ENCODE measurements at places on chromosomes 5 and 9. TPM values are rescaled to one million over a fixed set of nuclear protein-coding genes. Genes with fewer than 3 reads are reported as not detected.

OLFM1 gene
- total RNA-seq, result 25.2 TPM

GABRP gene
- total RNA-seq, result 241 TPM

HRH2 gene
- 5.0 TPM for total RNA-seq

OTULINL gene
- 6.2 TPM for total RNA-seq

STC2 gene
- total RNA-seq, result 347 TPM

ZNF608 gene
- total RNA-seq, result 82.1 TPM

P4HA2 gene
- 34.8 TPM for total RNA-seq

SLC6A18 gene
- not detected for total RNA-seq

EGFLAM gene
- total RNA-seq, result 19.5 TPM

PLAC8L1 gene
- total RNA-seq, result not detected

DNA sequence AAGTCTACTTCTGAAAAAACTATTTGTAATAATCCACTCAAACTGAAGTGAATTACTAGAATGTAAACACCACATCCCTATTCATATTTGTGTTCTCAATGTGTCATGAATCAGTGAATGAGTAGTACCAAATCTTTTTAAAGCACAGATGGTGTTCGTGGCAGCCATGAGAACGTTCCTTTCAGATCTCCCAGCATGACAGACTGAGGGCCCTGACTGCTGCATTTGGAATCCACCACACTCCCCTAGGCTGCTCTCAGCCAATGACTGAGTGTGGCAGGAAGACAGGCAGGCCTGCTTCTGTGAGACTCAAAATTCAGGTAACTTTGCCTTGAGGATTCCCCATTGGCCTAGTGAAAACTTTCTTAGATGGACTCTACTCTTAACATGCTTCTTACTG, 10.9 kb upstream of the JMY start:
- no peaks in the 10 kb centered on the region for H3K27me3 ChIP-seq
- no peaks in the 10 kb centered on the region for H3K36me3 ChIP-seq
- no peaks in the 10 kb centered on the region for H3K4me1 ChIP-seq
- no peak overlapping the region for H3K4me3 ChIP-seq

DNA sequence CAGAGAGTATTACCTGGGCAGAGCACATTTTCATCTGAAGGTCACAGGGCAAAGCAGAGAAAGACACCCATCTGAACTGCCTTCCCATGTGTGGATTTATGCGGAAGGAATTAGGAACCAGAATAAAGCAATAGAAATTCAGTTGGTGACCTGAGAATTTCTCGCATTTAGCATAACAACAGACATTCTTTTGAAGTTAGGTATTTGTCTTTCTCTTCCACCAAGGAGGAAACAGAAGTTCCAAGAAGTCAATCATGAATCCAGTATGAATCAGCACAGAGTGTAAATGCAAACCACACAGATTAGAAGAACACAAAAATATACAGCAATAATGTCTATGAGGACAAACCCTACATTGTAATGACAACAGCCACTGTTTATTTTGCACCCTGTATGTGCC, 515.2 kb upstream of the BRINP1 start:
- H3K36me3 ChIP-seq, result no peaks in the 10 kb centered on the region
- no peak for DNase-seq
- H3K4me3 ChIP-seq, result no peak overlapping the region
- no peaks in the 10 kb centered on the region for H3K4me1 ChIP-seq
- no peaks in the 10 kb centered on the region for H3K27me3 ChIP-seq

GRCh38 chr9:21154018-21154608, 12.3 kb downstream of the IFNA21 start:
- no peak overlapping the region for H3K4me3 ChIP-seq
- H3K27me3 ChIP-seq, result no peaks in the 10 kb centered on the region
- no peak for DNase-seq
- H3K4me1 ChIP-seq, result no peaks in the 10 kb centered on the region

- H3K36me3 ChIP-seq, result no peaks in the 10 kb centered on the region
- peak overlapping the region; percentile 92 for H3K4me3 ChIP-seq
- H3K27ac ChIP-seq, result peak overlapping the region; percentile 95
- no peaks in the 10 kb centered on the region for H3K27me3 ChIP-seq
- no peaks in the 10 kb centered on the region for H3K4me1 ChIP-seq
These were observed 2.0 kb upstream of the GCNT4 start for GRCh38 chr5:75054134-75054930.

DNA sequence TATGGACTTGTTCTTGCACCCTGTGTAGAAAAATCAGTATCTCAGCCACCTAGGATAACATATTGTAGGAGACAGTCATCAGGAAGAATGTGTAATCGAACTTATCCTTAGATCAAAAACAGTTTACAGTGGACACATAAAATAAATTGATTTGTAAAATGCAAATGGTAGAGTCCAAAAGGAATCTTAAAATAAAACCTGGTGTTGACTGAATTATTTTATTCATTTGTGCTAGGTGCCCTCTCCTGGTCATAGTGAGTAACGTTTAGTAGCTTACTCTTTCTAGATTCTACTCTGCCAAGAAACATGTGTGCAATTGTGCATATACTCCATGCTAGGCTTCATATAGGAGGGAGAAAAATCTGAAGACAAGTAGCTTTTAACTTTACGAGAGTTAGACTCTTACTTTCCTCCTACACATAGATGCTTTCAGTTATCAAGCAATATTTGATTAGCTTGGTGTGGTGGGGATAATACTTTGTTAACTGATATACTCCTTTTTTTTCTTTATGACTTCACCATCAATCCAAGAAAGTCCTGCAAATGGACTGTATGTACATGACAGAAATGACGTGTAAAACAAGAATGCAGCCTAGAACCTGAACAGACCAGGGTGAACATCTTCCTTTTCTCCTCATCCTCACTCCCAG, 23.7 kb upstream of the LOX start:
- H3K27me3 ChIP-seq, result no peaks in the 10 kb centered on the region
- no peak overlapping the region for H3K4me3 ChIP-seq
- no peaks in the 10 kb centered on the region for H3K4me1 ChIP-seq
- no peak for DNase-seq
- no peak overlapping the region for H3K27ac ChIP-seq

- no peak overlapping the region for H3K27ac ChIP-seq
- no peak for DNase-seq
- no peaks in the 10 kb centered on the region for H3K4me1 ChIP-seq
- H3K36me3 ChIP-seq, result no peaks in the 10 kb centered on the region
- H3K4me3 ChIP-seq, result no peak overlapping the region
- H3K27me3 ChIP-seq, result no peaks in the 10 kb centered on the region
These were observed 147.5 kb upstream of the FGF10 start for GRCh38 chr5:44536650-44537260.

GRCh38 chr9:35748242-35748857, 678 bp downstream of the GBA2 start:
- no peak for DNase-seq
- peak overlapping the region; percentile 87 for H3K4me3 ChIP-seq
- H3K4me1 ChIP-seq, result peaks cover 6% of the 10 kb centered on the region
- H3K36me3 ChIP-seq, result no peaks in the 10 kb centered on the region

DNA sequence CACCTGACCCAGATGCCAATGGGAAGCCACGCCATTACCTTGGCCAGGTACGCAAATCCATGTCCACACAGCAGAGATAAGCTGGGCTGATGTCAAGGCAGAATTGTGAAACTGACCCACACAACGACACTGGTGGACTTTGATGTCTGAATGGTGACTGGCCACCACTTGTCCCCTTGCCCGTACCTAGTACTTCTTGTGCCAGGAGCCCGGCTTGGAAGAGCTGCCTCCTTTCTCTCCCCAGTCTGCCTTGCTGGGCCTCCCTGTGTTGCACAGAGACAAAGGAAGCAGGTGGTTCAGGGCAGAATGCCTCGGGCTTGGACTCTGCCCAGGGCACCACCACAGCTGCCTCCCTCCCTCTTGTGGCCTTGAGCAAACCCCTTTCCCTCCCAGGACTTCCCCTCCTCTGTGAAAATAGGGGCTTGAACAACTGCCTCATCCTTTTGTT, 23.3 kb downstream of the PTGES2 start:
- H3K27ac ChIP-seq, result peak overlapping the region; percentile 48
- no peaks in the 10 kb centered on the region for H3K27me3 ChIP-seq
- peaks cover 8% of the 10 kb centered on the region for H3K36me3 ChIP-seq
- H3K4me3 ChIP-seq, result no peak overlapping the region
- DNase-seq, result no peak

GRCh38 chr9:126503333-126504085, 110.2 kb upstream of the LMX1B start:
- no peak overlapping the region for H3K27ac ChIP-seq
- DNase-seq, result no peak
- H3K27me3 ChIP-seq, result no peaks in the 10 kb centered on the region
- no peaks in the 10 kb centered on the region for H3K4me1 ChIP-seq

DNA sequence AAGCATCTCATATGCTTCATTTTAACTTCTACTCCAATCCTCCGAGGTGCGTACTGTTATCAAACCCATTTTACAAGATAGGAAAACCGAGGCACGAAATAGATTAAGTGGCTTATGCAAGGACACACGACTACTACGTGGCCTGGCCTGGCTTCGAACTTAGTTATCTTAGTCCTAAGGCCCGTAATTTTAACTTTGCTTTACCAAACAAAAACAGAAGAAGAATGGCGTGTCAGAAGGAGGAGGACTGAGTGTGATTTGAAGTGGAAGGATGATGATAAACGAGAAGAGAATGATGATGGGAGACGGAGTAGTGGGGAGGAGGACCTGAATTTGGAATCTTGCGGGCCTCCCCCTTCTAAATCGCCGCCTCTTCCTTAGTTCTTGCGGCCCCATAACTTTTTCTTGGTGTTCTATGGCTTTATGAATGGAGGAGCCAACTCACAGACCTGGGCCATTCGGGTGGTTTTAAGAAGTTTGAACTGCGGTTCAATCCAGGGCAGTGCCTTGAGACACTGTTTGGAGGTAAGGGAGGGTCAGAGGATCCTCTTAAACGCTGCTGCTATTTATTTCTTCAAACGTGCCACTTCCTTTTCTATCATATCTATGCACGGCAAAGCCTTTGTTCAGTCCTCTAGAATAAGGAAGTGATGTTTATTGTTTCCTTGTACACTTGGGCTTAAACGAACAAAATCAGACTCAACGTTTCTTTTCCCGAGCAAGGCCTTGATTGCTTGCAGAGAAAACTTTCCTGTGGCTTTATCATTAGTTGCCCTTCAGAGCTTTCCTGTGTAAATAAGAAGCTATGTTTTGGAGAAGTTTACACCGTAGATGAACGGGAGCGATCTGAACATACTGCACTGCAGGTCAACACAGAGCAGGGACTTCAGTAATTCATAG, 795 bp downstream of the CNOT8 start:
- peak overlapping the region; percentile 80 for H3K4me3 ChIP-seq
- H3K27ac ChIP-seq, result peak overlapping the region; percentile 98
- no peaks in the 10 kb centered on the region for H3K36me3 ChIP-seq
- H3K27me3 ChIP-seq, result no peaks in the 10 kb centered on the region

DNA sequence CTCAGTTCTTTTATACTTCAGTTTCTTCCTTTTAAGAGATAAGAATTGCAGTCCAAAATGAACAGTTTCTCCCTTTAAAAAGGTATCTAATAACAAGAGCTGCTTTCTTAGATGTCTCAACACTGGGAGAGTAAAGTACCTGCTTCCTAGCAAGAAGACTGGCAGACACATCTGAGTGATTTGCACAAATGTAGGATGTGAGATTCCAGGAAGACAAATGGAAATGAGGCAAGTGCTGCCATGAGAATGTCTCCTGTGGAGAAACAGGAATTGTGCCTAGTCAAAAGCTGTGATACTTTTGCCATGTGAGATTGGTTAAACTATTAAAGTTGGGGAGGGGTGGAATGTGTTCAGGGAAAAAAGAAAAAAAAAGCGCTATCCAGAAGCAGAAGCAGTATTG, 159.1 kb downstream of the HTR1A start:
- H3K27ac ChIP-seq, result no peak overlapping the region
- H3K4me1 ChIP-seq, result no peaks in the 10 kb centered on the region
- no peaks in the 10 kb centered on the region for H3K27me3 ChIP-seq
- no peaks in the 10 kb centered on the region for H3K36me3 ChIP-seq

DNA sequence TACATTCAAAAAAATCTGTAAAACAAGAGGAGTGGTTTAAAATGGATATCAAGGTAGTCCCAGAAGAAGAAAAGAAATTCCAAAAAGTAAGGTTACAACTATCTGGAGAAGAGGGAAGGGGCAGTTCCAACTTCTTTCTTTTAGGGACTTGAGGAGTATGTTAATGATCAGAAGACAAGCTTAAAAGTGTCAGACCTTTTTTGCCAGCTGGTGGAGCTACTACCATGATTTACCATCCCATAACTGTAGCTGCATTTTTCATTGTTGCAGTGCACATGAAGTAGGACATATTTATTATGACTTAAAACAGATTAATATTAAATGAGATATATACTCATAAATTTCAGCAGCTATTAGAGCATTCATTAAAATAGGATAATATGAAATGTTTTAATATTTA, 158.5 kb upstream of the RGS7BP start:
- no peaks in the 10 kb centered on the region for H3K4me1 ChIP-seq
- H3K27me3 ChIP-seq, result no peaks in the 10 kb centered on the region
- H3K4me3 ChIP-seq, result no peak overlapping the region
- no peaks in the 10 kb centered on the region for H3K36me3 ChIP-seq

DNA sequence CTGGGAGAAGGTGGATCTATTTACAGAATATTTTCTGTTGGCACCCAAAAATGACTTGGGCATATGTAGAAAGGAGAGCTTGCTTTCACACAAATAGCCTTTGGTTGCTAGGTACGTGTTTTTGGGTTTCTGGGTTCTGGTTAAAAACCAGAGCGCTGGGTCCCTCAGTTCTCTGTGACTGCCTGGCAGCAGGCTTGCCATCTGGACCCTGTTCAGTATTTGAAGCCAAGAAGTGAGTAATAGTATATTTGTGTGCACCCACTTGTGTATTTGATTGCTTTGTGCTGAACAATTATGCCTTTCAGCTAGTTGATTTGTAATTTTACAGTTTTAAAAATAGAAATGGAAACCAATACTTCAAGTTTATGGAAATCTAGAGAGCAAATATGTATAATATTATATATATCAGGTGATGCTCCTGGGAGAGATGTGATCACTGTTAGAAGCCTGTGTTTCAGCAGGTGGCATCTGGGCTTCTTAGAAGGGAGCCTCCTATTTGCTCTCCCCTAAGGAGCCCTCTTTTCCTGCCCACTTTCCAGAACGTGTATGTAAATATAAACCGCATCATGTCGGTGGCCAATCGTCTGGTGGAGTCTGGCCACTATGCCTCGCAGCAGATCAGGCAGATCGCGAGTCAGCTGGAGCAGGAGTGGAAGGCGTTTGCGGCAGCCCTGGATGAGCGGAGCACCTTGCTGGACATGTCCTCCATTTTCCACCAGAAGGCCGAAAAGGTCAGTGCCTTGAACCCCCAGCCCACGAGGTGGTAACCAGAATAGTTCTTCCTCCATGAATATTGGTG, 153.6 kb downstream of the TRIO start:
- H3K27ac ChIP-seq, result no peak overlapping the region
- no peak overlapping the region for H3K4me3 ChIP-seq
- DNase-seq, result no peak
- no peaks in the 10 kb centered on the region for H3K4me1 ChIP-seq
- H3K36me3 ChIP-seq, result no peaks in the 10 kb centered on the region
- H3K27me3 ChIP-seq, result no peaks in the 10 kb centered on the region

- DNase-seq, result no peak
- no peaks in the 10 kb centered on the region for H3K4me1 ChIP-seq
- H3K36me3 ChIP-seq, result no peaks in the 10 kb centered on the region
- no peaks in the 10 kb centered on the region for H3K27me3 ChIP-seq
- H3K27ac ChIP-seq, result no peak overlapping the region
These were observed 13.4 kb downstream of the PTCH1 start for GRCh38 chr9:95503369-95503768.

GRCh38 chr5:32276173-32276853, 36.4 kb downstream of the MTMR12 start:
- H3K27ac ChIP-seq, result peak overlapping the region; percentile 80
- no peak for DNase-seq
- H3K4me1 ChIP-seq, result peaks cover 6% of the 10 kb centered on the region
- no peak overlapping the region for H3K4me3 ChIP-seq

GRCh38 chr5:60185231-60186099, 291.9 kb upstream of the PDE4D start:
- H3K36me3 ChIP-seq, result no peaks in the 10 kb centered on the region
- H3K27me3 ChIP-seq, result no peaks in the 10 kb centered on the region
- no peaks in the 10 kb centered on the region for H3K4me1 ChIP-seq

- no peaks in the 10 kb centered on the region for H3K4me1 ChIP-seq
- no peak overlapping the region for H3K4me3 ChIP-seq
- DNase-seq, result no peak
These were observed 445.3 kb downstream of the DMRT2 start for GRCh38 chr9:1495282-1496030.

Data from breast epithelium (tissue), 4 donors.